EH (cell line): ENCODE measurements at places on chromosomes 1 and 21.

DNA sequence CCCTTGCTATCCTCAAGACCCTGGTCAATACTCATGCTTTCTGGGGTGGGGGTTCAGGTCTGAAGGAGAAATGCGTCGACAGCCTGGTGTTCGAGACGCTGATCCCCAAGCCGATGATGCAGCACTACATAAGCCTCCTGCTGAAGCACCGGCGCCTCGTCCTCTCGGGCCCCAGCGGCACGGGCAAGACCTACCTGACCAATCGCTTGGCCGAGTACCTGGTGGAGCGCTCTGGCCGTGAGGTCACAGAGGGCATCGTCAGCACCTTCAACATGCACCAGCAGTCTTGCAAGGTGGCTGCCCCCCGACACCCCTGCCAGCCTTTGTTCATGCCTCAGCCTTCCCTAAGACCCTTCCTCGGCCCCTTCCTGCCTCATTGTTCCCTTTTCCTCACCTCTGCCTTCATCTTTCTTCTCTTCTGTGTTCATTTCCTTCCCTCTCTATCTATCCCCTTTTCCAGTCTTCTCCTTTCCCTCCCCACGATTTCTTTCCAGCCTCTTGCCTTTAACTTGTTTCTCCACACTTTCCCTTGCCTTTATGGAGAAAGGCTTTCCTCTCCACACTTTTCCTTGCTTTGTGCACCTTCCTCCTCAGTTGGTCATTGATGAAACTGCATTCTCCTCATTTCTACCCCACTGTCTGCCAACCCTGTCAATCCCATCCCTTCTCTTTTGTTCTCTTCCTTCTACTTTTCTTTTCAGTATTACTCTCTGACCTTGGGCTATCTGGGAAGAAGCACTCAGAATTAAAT lies 18.3 kb upstream of the IPO9 start:
- DNase-seq: no peak

DNA sequence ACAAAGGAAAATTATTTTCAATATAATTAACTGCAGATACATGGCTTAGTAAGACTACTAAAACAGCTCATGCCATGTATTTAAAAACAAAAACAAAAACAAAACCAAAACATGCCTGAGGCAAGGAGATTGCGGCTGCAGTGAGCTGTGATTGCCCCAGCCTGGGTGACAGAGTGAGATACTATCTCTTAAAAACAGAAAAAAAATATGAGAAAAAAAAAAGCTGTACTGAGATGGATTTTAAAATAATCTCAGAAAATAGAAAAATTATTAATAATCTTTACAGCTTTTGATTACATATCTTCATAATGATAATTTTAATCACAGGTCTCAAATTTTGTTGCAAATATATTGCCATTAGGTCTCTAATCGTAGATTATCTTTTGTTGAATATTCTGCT lies 24.0 kb upstream of the LIN9 start:
- no peak for DNase-seq

GRCh38 chr1:61461406-61462384 lies 263.2 kb downstream of the TM2D1 start:
- DNase-seq: no peak

- DNase-seq: peak; percentile 14
These were observed 24.2 kb downstream of the SPAG17 start for GRCh38 chr1:118160806-118161205.

GRCh38 chr1:43704838-43705237 lies 2.5 kb upstream of the ST3GAL3 start:
- DNase-seq: peak; percentile 33

DNA sequence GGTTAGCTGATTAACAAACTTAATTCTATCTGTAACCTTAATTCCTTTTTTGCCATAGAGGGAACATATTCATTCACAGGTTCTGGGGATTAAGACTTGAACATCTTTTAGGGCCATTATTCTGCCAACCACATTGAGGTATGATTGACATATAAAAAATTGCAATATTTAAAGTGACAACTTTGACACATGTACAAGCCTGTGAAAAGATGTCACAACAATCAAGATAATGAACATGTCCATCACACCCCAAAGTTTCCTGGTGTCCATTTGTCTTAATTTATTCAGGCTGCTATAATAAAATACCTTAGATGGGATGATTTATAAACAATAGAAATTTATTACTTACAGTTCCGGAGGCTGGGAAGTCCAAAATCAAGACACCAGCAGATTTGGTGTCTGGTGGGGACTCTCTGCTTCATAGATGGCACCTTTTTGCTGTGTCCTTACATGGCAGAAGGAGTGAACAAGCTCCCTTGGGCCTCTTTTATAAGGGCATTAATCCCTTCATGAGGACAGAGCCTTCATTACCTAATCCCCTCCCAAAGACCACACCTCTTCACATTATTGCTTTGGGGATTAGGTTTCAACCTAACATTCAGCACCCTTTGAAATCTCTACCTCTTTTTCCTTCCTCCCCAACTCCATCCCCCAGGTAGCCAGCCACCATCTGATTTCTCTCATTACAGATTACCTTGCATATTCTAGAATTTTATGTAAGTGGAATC lies 33.0 kb upstream of the TP53BP2 start:
- DNase-seq: no peak

- DNase-seq: no peak
These were observed 19.6 kb downstream of the BCL9 start for GRCh38 chr1:147560765-147561471.

GRCh38 chr1:154964359-154964758 lies 2.8 kb upstream of the PYGO2 start:
- no peak for DNase-seq

DNA sequence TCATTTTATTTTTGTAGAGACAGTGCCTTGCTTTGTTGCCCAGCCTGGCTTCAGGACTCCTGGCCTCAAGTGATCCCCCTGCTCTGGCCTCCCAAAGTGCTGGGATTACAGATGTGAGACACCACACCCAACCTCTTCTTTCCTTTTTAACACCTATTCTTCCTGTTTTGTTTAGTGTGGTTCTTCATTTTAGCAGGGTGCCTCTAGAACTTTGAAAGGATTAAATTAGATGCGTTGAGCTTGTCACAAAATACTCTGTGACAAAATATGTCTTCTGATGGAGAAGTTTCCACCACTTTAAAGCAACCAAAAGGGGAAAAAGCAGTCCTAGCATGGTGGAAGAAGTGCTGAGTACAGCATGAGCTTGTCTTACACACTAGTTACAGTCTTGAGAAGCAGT lies 42.0 kb downstream of the CDC14A start:
- no peak for DNase-seq

- DNase-seq: no peak
These were observed 96.7 kb downstream of the GALNT2 start for GRCh38 chr1:230163719-230164118.

DNA sequence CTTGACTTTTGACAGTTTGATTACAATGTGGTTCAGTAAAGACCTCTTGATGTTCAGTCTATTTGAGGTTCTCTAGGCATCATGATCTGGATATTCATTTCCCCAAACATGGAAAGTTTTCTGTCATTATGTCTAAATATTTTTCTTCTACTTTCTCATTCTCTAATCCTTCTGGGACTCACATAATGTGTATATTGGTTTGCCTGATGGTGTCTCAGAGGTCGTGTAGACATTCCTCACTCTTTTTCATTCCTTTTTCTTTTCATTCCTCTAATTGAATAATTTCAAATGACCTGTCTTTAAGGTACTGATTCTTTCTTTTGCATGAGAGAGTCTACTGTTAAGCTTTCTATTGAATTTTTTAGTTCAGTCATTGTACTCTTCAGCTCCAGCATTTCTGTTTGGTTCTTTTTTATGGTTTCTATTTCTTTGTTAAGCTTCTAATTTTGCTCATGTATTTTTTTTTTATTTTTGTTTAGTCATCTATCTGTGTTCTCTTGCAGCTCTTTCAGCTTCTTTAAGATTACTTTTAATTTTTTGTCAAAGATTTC lies 158.4 kb downstream of the GDAP2 start:
- no peak for DNase-seq

GRCh38 chr1:9728451-9729295 lies 77.1 kb downstream of the PIK3CD start:
- no peak for DNase-seq

DNA sequence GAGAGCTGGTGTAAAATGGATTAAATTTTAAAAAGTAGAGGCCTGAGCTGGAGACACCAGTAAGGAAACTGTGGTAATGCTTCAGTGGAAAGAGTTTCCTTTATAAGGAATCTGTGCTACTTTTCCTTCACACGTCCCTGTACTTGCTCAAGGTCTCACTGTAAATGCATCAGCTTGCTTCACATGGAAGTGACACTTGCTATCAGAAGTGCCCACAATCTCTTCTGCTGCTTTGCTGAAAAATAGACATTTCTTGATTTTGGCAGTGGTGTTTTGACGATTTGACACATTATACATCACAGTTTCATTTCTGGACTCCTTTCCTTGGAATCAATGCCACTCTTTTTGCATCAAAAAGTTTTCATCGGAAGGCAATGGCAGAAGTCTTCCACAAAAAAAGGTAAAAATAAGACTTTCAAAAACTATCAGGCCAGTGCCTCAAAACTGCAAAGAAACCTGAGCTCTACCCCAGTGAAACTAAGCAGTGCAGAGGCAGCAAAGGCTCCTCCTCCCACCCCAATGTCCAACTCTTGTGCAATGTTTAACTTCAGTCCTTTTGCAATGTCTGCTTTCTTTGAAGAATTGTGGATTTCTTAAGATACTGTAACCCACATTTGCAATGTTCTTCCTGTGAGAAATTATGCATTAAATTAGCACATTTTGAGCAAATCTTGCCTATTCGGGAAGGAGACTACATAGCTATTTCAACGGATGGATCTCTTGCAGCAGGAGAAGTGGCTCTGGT lies 18.4 kb upstream of the TSPAN2 start:
- DNase-seq: peak; percentile 43

DNA sequence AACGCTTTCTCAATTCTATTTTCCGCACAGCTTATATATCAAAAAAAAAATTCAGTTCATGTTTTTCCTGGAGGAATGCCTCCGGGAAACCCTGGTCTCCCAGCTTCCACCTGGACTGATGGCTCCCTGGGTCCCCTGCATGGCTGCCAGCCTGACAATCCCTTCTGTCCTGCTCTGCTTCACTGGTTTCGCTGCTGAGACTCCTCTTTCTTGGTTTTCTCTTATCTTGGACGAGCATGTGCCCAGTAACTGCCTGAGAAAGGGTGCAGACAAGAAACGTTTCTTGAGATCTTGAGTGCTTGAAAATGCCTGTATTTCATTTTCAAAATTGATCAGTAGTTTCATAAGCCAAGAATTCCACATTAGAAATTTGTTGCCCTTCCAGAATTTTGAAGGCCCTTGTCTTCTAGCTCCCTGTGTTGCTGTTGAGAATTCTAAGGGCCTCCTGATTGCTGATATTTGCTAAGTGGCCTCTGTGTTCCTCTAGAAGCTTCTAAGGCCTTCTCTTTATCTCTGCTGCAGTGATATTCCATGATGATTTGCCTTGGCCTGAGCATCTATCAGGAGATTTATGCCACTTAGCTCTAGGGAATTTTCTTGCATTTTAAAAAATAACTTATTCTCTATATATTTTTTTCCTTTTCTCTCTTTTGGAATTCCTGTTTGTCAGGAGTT lies 44.7 kb downstream of the ETS2 start:
- no peak for DNase-seq

- DNase-seq: no peak
These were observed 26.6 kb upstream of the LRRN2 start for GRCh38 chr1:204711947-204712701.

GRCh38 chr1:7048395-7048794 lies 263.1 kb downstream of the CAMTA1 start:
- DNase-seq: no peak

GRCh38 chr1:29292344-29292743 lies 56.0 kb downstream of the PTPRU start:
- no peak for DNase-seq

DNA sequence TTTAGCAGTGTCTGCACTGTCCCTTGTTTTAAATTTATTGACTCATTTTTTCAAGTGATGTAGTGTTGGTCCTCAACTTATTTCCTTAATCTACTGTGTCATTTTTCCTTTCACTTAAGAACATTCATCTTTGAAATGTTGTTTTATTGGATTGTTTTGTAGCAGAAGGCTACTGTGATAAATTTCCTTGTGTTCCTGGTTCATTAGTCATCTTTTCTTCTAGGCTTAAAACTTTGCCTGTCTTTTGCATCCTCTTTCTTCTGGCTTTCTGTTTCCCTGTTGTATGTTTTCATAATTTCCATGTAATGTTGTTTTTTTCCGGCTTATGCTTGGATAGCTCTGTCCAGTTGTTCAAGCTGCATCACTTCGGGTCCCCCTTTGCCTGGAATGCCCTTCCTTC lies 61.9 kb downstream of the UBE2T start:
- DNase-seq: peak; percentile 69

- no peak for DNase-seq
These were observed 59.7 kb upstream of the TNFSF4 start for GRCh38 chr1:173266841-173267240.

GRCh38 chr1:184892116-184892515 lies 82.2 kb downstream of the NIBAN1 start:
- DNase-seq: no peak

- no peak for DNase-seq
These were observed 29.1 kb upstream of the CAPZB start for GRCh38 chr1:19514391-19514831.

DNA sequence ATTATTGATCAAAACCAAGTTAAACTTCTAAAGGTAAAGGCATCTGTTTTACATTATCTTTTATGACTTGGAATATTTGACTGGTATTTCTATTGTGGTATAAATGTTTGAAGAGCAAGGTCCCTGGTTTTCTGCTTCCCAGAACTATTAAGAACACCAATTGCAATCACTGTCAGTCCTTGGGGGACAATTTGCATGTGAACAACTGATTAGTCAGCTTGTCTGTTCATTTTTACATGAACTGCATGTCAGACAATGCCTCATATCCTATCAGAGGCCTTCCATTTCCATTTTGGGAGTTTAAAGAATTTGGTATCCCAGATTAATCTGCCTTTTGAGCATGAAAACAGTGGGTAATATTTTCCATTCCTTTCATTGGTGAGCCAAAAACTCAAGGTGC lies 654.9 kb upstream of the USP24 start:
- DNase-seq: peak; percentile 40

DNA sequence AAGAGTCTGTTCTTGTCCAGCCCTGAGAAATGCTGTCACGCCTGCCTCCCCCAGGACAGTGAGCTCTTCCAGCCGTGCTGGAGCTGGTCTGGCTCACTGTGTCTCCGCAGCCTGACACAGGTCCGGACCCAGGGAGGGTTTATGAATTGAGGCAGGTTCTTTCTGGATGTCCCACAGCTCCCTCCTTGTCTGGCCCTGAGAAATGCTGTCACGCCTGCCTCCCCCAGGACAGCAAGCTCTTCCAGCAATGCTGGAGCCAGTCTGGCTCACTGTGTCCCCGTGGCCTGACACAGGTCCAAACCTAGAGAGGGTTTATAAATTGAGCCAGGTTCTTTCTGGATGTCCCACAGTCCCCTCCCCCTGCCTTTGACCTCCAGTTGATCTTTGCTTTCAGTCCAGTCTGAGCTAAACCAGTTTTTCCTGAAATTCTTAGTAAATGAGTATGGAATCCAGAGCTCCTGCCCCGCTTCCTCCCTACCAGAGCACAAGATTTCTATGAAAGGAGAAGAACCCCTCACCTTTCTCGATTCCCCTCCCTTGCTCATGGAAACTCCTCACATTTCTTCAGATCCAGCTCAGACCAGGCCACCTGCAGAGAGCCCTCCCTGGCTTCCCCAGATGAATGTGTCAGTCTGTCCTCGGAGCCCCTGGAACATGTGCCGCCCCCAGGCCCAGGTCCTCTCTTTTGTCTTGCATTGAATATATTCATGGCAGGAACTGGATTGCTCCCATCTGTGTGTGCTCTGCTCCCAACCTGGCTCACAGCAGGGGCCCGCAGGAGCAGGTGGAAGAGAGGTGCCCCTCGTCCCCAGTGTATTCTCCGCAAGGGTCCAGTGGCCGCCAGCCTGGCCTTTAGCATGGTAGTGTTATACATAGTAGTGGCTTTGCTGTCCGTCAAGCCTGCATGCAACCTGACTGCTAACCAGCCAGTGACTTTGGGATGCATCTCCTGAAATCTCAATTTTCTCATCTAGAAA lies 116.3 kb downstream of the EPHB2 start:
- DNase-seq: peak; percentile 64
